ENCODE measurements at places on chromosomes 6 and 20.

DNA sequence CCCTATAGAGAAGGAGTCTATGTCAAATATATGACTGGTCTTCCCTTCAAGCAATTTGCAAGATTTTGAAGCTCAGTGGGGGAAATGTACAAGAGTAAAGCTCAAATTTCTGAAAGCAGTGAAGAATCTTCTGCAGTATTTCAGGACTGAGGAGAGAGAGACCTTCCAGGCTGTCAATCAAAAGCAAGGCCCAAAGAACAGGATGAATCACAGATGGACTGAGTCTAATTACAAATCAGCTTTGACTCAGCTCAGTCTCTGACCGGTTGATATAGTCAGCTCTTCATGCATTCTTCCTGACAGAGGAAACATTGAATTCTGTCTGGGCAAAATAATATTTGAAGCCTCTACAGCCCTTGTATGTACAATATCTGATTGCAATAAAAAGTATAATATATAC is 7.7 kb upstream of the HTR1B start:
- no peak for DNase-seq

DNA sequence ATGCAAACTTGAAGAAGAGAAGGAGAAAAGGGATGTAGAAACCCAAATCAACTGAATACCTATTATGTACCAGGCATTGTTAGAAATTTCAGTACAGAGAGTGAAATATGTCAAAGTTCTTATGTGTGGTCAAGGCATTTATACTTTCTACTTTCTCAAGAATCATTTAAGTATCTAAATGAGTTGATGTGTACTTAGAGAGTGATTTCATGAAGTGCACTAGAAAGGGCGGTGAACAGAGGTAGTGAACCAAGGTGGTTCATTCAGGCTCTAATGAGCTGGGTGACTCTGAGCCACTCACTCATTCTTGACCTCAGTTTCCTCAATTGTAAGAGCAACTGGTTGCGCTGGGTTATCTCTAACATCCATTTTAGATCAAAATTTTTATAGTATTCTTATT is 3.3 kb downstream of the PDE7B start:
- no peak for DNase-seq

DNA sequence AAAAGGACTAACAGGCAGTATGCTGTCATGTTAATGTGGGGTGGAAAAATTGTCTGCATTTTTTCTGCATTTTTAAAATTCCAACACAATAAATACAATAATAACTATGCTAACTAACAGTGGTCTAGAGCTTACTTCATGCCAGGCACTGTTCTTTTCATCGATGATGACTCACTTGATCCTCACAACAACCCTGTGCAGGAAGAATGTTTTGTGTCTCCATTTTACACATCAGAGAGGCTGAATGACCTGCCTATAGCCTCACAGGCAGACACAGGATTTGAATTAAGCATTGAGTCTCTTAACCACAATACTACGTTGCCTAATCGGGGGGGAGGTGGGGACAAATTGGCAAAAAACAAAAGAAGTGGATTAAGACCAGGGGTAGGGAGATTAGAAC is 26.9 kb upstream of the FANCE start:
- DNase-seq: no peak

DNA sequence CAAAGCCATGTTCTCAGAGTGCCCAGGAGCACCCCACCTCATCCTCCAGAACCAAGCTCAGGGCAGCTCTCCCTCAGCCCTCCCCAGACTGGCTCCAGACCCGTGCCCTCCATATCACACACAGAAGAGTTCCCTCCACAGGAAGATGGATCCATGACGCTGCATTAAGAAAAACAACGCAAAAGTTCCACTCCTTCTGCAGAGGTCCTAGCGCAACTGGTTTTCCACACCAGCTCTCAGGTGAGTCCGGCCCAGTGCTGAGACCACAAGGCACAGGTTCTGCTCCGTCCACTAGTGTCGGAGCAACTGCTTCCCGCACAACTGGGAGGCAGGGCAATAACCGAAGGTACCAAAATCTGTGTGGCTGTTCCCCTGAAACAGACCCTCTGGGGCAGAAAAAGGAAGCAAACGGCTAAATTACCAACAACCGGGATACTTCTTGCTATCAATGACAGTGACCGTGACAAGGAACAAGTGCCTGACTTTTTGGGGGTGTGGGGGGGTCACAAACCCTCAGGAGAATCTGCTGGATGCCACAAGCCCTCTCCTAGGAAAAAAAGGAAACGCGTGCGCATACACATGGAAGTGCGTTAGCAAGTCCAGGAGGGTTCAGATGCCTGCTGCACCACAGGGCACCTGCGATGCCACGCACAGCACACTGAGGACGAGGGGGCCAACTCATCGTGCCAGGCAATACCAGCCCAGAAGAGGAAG is 49.2 kb downstream of the MYH7B start:
- DNase-seq: no peak

- no peak for DNase-seq
These were observed 54.1 kb upstream of the HBS1L start for GRCh38 chr6:135108692-135109091.

DNA sequence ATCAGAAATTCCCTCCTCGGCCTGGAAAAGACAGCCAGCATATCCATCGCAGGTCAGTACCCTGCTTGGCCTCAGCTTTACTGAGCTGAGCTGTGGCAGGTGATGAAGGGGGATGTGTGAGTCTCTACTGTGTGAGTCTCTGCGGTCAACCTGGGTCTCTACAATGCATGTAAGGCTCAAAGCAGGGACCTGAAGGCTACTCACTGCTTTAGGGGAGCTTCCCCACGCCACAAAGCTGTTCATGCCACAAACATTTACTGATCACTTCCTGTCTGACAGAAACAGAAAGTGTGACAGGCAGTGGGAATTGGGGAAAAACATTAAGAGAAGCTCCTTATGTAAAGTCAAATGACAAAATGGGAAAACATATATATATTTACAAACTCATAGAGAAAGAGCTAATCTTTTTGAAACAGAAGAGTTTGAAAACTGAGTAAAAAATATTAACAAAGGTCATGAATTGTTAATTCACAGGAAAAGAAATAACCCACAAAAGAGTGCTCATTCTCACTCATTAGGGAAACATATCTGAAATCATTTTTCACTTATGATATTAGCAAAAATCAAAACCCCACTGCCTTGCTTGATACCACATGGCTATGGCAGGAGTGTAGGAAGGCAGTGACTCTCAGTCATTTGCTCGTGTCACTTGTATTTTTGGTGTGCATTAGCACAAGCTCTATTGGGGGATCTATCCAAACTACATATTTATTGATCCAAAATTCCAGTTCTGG is 5.8 kb downstream of the BTN3A3 start:
- peak; percentile 27 for DNase-seq

GRCh38 chr20:52761867-52762266 is 210.3 kb upstream of the TSHZ2 start:
- DNase-seq: no peak

DNA sequence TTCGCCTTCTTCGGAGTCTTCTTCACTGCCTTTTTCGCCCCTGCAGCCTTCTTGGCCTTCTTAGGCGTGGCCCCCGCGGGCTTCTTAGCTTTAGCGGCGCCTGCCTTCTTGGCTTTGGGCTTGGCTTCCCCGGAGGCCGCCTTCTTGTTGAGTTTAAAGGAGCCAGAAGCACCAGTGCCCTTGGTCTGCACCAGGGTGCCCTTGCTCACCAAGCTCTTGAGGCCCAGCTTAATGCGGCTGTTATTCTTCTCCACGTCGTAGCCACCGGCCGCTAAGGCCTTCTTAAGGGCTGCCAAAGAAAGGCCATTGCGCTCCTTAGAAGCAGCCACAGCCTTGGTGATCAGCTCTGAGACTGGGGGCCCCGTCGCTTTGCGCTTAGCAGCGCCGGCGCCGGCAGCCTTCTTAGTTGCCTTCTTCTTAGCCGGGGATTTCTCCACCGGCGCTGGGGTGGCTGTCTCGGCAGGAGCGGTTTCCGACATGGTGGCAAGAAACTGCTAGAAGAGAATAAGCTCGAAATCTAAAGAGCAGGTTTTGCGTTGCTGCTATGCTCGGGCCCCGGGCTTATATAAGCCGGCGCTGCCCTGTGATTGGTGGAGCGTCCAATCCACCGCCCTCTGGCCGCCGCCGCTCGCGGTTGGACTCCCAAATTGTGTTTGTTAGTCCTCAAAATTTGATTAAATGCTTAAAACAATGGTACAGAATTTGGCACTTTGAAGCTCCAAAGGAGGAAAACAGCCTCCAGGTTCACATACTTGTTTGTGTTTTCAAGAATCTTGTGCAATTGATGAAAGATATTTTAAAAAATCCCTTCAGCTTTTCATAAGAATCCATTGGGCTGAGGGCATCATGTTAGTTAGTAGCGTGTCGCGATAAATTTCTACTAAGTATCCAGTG is 44.9 kb downstream of the OR2B2 start:
- peak; percentile 83 for DNase-seq

DNA sequence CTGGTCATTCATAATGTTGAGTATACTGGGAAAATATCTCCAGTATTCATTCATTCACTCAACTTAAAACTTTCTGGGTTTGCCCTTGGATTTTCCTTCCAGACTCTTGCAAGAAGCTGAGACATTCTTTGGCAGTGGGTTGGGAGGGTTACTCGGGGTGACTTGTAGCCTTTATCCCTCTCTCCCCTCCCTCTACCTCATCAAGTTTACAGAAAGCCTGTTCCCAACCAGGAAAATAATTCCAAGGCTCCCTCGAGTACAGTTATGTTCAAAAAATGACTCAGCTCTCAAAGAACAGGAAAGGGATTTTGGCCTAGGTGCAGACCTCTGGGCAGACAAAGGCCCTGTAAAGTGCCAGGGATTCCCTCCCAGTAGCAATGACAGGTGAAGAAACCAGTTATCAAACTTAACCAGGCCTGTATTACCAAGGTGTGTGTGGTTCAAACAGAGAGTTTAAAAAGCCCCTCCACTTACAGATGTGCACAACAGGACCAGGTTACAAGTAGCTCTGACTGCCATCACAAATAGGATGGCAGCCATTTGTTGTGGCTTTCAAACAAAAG is 22.2 kb downstream of the FKBP1A start:
- DNase-seq: no peak

GRCh38 chr6:101758368-101758767 is 364.9 kb downstream of the GRIK2 start:
- DNase-seq: no peak

GRCh38 chr20:63449796-63450730 is 22.4 kb downstream of the KCNQ2 start:
- no peak for DNase-seq

DNA sequence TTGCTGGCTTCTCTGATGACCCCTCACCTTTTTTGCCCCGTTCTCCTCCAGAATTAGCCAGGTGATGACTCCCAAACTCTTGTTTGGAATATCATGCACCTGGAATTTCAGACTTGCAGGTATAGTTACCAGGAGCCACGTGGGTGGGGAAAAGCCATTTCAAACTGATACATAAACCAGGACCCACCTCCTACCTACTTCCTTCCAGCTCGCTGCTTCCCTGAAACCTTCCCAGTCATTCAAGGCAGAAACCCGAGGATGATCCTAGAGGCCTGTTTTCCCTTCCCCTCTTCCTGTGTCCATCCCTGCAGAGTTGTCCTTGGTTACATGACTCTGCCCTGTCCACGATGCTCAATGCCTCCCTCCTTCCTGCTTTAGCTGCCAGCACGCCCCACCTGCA is 101.9 kb downstream of the MTHFD1L start:
- no peak for DNase-seq

DNA sequence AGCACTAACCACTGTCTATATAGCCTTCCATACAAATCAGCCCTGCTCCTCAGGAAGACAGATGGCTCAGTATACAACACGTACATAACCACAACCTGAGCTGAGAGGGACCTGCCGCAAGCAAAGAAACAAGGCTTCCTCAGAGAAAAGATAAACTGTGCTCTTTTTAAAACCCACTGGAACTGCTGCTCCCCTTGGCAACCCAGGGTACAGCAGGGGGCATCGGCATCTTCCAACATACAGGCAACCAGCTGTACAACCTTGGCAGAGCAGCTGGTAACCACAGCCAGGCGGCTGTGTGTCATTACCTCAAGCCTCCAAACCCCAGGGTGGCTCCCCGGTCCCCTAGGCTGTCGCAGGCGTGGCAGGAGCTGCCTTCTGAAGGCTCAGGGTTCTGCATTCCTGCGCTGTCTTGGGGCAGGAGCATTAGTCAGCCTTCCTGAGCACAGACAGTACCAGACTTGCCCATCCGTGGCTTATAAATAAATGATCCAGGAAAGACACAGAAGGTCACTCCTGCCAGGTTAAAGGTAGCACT is 249.5 kb downstream of the ADGRG6 start:
- DNase-seq: peak; percentile 11

- DNase-seq: no peak
These were observed 222.8 kb downstream of the KIF16B start for GRCh38 chr20:16350465-16350864.

DNA sequence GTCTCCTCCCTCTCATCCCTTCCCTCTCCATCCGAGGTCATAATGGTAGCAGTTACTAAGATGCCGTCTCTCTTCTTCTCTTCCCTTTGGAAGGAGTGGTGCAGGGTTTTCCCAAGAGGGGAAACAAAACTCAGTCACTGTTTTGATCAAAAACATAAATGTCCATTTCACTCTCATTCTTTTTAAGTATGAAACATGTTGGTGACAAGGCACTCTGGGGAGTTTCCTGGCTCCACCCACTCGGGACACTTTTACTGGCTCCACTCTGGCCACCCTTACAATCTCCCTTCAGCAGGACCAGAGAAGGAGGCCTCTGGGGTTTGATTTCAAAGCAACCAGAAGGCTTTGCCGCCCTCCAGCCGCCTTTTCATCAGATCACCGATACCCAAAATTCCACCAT is 57.0 kb downstream of the FGD2 start:
- no peak for DNase-seq

DNA sequence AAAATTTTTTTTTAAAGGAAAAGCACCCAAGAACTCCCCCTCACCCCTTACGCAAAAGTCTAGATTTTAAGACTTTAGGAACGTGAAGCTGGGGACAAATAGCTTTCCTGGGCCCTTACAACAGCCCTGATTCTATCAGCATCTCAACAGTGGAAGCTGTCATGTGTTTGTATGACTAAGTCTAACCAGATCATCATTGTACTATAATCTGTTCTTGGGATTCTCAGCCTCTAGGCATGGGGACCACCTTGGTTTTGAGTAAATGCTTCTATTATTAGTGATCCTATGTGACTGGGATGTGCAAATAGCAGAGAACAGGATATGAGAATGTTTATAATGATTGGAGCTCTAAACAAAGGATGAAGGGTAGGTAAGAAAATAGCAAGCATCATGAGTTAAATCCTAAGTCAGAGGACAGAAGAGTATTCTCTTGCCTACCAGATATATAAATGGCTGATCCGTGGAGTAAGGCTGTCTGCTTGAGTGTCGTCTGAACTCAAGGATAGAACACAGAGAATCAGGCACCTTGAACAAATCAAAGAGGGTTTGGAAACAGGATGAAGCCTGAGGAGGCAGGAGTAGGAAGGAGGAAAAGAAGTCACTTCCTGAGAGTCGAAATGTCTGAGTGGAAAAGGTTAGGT is 105.7 kb upstream of the FAM184A start:
- no peak for DNase-seq

- DNase-seq: no peak
These were observed 350.4 kb downstream of the BCKDHB start for GRCh38 chr6:80456724-80457438.

- no peak for DNase-seq
These were observed 3.0 kb downstream of the TLDC2 start for GRCh38 chr20:36878941-36879340.
